Right ventricle myocardium inferior (tissue), 1 donor: ENCODE measurements at places on chromosomes 3 and 15. TPM values are rescaled to one million over a fixed set of nuclear protein-coding genes. Genes with fewer than 3 reads are reported as not detected.

IL20RB gene
- total RNA-seq = 0.43 TPM

SLC27A2 gene
- total RNA-seq = not detected

GABRR3 gene
- not detected for total RNA-seq

FAM107A gene
- 82.9 TPM for total RNA-seq

DNA sequence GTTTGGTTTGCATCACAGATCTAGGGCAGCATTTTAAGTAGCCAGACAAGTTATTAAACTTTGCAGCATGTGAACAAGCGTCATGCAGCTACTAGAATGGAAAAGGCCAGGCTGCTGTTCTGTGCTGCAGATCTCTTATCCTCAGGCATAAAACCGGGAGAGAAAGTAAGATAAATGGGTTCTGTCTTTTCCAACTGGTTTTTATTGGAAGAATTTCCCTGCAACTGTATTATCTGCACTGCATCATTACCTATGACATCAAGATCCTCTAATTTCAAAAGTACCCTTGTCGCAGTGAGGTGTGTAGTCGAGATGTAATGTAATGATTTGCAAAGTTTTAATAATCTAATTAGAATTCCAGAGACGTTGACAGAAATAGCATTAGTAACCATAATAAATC, 240.3 kb downstream of the FEZF2 start:
- no peak for DNase-seq

GRCh38 chr3:154792828-154793227, 287.3 kb upstream of the MME start:
- no peak for DNase-seq

- DNase-seq = no peak
These were observed 516.7 kb upstream of the CFAP20DC start for GRCh38 chr3:59566481-59566975.

- no peak for DNase-seq
These were observed 2.9 kb downstream of the MCTP2 start for GRCh38 chr15:94234300-94234699.

- DNase-seq = no peak
These were observed 24.5 kb upstream of the DENND6A start for GRCh38 chr3:57717205-57717868.

DNA sequence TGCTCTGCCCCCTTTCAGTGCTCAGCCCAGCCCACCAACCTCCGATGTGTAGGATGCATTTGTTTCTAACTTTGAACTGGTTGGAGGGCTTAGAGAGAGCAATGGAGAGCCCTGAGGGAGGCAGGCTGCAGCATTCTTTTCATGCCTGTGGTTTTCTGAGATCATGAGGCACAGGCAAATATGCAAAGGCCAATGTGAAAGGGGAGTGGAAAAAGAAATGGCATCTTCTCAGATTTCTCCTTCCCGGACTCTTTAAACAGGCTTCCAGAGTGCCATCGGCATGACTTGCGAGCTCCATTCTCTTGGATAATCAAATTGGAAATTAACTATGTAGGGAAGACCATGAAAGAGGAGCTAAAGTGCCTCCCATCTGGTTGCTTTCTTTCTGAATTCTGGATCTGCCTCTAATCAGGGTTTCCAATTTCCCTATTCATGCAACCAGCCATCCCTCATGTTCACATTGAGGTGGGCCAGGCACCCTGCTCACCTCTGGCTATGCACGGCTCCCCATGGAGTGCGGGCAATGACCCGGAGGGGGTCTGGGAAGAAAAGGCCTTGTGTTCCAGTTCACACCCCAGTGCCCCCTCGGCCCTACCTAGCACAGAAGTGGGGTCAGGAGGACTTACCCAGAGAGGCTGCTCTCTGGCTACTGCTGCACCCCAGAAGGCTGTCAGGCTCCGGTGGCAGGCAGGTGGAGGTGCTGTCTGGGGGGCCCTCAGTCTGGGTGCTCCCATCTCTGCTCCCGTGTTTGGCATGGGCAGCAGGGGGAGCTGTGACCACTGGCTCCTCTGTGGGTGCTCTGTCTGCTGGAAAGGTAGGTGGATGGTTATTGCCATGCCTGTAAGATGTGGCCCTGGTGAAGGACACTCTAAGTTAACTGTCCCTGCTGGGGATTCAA, 16.1 kb downstream of the AMOTL2 start:
- no peak for DNase-seq
